ENCODE measurements at places on chromosomes 12 and 14.

DNA sequence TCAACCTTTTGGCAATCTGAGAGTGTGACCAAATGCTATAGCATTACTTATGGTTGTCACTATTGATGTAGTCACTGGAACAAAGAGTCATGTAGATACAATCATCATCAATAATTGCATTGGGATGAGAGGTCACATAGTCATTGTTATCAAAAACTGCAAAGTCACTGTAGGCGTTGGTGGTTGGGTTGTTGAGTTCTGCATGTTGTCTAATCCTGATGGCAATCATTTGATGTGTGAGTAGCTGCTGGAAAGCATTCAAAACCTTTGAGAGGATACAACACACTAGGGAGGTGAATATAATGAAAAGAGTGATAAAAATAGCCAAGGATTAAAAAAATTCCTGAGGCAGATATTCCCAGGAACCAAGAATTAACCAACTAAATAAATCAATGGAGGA, 214.7 kb upstream of the SYT10 start:
- DNase-seq = no peak

GRCh38 chr14:21346532-21347135, 37.2 kb downstream of the SUPT16H start:
- no peak for DNase-seq

- no peak for DNase-seq
Observed at GRCh38 chr14:94470311-94470710, 5.7 kb downstream of the SERPINA9 start.

DNA sequence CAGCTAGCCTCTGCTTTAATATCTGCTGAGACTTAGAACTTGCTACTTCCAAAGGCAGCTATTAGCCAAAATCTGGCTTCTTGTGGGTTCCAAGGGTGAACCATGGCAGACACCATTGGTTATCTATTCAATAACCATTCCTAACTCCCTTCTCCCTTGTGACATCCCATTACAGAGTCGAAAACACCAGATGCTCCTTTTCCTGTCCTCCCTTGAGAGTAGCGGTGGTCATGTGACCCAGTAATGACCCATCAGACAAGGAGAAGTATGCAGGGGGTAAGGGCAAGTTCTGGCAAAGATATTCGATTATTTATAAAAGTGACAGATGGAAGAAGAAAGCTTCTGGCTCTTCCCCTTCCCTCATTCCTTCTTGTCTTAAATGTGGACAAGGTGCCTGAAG, 20.1 kb downstream of the TGFB3 start:
- no peak for DNase-seq

DNA sequence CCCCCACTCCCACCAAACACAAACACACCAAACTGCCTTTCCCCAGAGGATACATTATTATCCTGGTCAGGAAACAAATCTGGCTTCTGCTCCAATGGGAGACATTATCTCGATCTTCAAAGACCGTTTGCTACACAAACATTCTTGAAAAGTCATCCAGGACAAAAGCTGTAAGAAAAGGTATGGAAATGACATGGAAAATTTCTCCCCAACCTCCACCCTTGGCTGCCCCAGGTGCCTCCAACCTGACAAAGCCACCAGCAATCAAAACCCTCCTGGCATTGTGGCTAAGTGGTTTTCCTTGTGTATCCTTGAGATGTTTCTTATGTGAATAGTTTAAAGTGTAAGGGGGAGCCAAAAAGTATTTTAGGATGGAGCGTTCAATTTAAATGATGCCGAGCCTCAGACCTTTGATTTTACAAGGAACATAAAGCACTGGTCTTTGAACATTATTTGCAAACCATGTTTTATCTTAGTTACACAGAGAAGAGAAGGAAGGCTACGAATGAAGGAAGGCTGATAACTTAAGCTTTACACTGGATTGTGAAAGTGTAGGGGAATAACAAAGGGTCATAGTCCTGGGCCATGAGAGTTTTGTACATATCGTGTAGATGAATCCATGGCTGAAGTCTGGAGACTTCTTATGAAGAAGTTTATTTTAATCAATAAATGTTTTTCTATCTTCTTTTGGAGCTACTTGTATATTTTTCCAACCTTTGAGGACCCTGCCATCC, 418.9 kb upstream of the TMTC1 start:
- no peak for DNase-seq

DNA sequence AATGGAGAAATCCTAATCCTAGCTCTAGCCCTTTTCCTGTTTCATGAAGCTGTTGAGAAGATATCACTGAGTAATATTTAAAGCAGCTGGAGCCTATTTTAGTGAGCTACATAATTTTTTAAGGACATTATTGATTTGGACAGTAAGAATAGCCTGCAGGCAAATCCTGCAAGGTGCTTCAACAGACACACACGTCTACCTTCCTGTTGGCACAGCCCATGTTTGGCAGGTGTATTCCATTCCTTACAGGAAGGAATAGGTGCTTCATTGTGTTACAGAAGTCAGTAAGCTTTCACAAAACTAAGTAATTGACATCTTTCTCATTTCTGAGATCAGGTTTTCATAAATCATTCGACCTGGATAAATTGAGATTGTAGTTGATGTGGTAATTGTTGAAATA, 50.6 kb downstream of the FOXA1 start:
- no peak for DNase-seq
